ENCODE measurements at places on chromosomes 16 and 17.

- no peak for DNase-seq
These were observed 11.4 kb upstream of the DNAI2 start for GRCh38 chr17:74262601-74263000.

GRCh38 chr17:74761419-74761818, 13.0 kb downstream of the NHERF1 start:
- no peak for DNase-seq

GRCh38 chr17:11140501-11140900, 100.5 kb upstream of the SHISA6 start:
- no peak for DNase-seq

GRCh38 chr16:89303617-89304016, 86.1 kb downstream of the ZNF778 start:
- no peak for DNase-seq

- DNase-seq: no peak
These were observed 35.4 kb upstream of the ADORA2B start for GRCh38 chr17:15909481-15909991.

GRCh38 chr17:74922694-74923537, at the start of gene USH1G:
Gene USH1G (minus strand): TSS chr17:74923255. CDS start chr17:74923073, 182 bp downstream.
- DNase-seq: no peak

- no peak for DNase-seq
These were observed 216.1 kb upstream of the RPL38 start for GRCh38 chr17:73987395-73987794.

GRCh38 chr16:61818850-61819249, 217.4 kb downstream of the CDH8 start:
- DNase-seq: no peak

GRCh38 chr17:61463316-61464129, 11.3 kb downstream of the TBX4 start:
- no peak for DNase-seq

DNA sequence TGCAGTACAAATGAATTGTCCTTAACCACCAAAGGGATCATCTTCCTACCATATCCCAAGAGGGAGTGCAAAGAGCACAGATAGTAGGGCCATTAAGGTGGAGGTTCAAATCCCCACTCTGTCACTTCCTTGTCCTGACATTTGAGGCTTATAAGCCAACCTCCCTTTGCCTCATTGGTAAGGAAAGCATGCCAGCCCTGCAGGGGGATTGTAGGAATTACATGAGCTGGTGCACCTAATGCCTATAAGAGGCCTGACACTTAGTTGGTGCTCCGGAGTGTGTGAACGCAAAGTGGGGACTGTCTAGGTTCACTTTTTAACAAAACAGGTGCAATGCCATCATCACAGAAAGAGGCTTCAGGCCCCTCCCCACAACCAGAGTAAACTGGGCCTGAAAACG, 374.4 kb downstream of the SNX29 start:
- DNase-seq: no peak

DNA sequence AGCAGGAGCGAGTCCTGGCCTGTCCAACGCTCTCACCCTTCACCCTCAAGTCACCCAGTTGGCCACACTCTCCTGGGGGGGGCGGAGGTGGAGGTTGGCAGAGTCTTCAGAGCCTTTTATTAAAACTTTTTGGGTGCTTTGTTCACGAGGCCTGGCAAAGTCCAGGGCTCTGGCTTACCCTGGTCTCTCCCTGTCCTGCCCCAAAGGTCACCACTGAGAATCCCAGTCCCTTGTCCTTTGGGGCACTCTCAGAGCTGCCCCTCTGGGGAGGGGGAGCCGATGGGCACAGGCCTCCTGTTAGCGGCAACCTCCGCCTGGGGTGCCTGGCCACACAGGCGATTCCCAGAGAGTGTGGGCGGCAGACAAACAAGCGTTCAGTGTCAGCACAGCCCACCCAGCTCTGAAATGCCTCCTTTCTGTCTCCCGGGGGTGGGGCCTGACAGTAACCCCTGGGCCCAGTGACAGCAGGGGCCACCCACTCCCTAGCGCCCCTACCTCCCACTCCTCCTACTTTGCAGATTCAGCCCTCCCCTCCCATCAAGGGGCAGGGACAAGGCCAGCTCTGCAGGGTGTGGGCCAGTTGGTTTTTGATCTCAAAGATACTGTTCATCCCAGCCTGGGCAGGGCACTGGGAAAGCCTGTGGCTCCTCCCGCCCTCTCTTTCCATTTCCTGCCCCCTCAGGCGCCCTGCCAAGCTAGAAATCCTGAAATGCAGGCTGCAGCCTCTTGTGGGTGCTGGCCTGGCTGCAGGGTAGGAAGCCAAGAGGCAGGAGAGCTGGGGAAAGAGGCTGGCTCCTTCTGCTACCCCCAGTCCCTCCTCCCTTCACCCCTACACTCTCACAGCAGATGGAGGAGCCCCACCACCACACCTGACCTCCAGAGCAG, 36.6 kb upstream of the EMP2 start:
- no peak for DNase-seq

DNA sequence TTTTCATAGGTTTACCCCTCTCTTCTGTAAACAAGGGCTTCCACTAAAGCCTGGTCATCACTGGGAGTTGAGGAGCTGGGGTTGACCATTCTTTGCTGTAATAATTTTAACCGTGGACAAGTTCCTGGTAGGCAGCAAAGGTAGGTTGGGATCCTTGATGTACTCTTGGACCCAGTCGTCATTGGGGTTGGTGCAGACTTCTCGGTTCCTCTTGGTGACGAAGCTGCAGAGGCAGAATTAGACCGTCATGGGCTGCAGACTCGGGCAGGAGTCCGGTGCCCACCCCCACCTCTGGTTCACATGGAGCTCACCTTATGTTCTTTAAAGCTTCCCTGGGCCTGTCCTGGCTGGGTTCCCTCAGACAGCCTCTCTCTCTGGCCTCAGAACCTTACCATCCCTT, 3.8 kb downstream of the CCL16 start:
- no peak for DNase-seq

DNA sequence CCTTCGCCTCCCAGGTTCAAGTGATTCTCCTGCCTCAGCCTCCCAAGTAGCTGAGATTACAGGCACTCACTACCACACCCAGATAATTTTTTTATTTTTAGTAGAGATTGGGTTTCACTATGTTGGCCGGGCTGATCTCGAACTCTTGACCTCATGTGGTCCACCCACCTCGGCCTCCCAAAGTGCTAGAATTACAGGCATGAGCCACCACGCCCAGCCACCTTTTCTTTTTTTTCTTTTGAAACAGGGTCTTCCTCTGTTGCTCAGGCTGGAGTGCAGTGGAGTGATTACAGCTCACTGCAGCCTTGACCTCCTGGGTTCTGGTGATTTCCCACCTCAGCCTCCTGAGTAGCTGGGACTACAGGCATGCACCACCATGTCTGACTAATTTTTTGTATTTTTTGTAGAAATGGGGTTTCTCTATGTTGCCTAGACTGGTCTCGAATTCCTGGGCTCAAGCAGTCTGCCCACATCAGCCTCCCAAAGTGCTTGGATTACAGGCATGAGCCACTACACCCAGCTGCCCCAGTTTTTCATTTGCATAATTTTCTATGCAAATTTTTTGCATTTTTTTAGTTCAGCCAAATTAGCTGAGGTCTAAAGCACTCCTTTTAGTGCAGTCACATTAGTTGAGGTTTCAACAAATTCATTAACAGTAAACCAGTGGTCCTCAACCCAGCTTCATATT, 11.3 kb downstream of the WWP2 start:
- no peak for DNase-seq

DNA sequence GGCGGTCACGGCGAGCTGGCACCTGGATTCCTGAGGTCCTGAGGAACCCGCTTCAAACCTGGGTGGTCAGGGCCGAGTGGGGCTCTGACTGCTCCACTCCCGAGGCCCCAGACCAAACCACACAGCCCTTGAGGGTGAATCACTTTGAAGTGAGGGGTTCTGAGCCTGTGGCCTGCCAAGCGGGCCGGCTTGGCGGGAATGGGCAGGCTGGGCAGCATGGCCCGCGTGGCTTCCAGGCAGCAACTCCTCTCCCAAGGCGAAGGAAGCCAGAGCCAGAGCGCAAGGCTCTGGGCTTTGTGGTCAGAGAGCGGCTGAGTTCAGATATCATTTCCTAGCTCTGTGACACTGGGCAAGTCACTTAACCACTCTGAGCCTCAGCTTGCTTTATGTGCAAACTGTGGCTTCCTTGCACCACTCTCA, 42.7 kb downstream of the CMIP start:
- DNase-seq: no peak
